T follicular helper cell (primary cell): ENCODE measurements at places on chromosomes 13 and 19.

- no peak for DNase-seq
Observed at GRCh38 chr13:93714171-93714570, 487.6 kb downstream of the GPC6 start.

DNA sequence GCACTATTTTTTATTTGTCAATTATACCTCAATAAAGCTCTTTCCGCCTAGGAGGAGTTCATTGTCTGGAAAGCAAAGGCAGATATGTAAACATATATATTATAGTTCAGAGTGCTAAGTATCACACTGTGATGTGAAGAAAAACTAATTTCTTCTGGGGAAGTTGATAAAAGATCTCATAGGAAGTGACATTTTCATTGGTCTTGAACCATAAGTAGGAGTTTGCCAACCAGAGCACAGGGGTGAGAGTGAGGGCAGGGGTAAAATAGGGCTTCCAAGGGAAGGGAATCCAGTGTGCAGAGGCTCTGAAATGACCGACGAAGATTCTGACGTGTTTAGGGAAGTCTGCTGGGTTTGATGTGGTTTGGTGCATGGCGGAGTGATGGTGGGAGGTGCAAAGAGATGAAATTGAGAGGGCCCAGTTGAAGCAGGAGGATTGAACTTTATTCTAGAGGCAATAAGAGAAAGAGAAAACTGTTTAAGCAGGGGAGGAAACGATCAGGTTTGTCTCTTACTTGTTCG, 780 bp upstream of the GTF2F2 start:
- DNase-seq, result peak; percentile 68

DNA sequence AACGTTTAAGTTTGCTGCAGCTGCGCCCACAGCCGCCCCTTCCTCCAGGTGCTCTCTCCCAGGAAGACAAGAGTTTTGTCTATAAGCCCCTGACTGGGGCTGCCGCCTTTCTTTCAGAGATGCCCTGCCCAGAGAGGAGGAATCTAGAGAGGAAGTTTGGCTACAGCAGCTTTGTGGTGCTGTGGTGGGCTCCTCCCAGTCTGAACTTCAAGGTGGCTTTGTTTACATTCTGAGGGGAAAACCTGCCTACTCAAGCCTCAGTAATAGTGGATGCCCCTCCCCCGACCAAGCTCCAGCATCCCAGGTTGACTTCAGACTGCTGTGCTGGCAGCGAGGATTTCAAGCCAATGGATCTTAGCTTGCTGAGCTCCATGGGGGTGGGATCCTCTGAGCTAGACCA, 6.4 kb upstream of the ERICH6B start:
- no peak for DNase-seq

GRCh38 chr13:45918597-45918996, 67.0 kb upstream of the SIAH3 start:
- DNase-seq, result no peak

- DNase-seq, result no peak
Observed at GRCh38 chr13:77919921-77920294, 1.3 kb upstream of the EDNRB start.

DNA sequence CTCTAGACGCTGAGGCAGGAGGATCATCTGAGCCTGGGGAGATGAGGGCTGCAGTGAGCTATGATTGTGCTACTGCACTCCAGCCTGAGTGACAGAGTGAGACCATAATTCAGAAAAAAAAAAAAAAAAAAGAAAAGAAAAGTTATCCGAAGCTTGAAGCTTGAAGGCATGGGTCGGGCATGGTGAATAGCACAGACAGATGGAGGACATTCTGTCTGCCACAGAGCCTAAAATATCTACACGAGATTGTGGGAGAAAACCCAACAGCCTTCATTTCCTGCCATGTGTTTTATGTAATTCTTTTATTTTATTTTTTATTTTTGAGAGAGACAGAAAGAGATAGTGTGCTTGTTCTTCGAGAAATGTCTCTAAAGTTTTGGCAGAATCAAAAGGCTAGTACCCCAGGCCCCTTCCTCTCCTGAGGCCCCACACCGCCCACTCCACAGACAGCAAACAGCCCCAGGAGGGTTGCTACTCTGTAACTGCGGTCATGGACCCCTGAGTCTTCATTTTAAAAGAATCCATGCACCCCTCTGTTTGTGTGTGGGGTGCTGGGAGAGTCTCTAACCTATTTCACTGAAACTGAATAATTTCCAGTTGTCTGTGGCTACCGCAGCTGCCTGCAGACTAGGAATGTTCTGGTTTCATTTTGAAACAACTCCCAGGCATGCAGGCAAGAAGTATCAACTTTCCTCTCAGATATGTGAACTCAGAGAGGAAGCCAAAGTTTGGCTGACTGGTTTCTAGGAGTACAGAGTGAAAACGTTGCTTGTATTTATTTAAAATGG, 38.4 kb upstream of the RCBTB2 start:
- no peak for DNase-seq

- peak; percentile 58 for DNase-seq
Observed at GRCh38 chr19:39407660-39408391, 1.2 kb downstream of the ZFP36 start.

DNA sequence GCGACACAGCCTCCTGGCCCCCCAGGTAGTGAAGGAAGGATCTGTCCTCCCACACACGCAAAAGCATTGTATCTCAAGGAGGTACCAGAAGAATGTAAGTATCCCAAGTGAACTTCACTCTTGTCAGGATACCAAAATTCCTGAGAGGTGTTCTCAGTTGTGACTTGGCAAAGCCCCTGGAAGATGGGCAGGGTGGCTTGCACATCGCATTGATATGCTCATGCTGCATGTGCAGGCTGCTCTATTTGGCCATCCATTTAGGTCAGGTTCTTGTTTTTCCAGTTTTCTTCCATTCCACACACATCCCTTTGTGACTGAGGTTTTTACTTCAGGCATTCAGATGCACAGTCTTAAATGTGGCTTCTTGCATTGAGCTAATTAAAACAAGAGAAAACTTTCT, 382.8 kb downstream of the FOXO1 start:
- no peak for DNase-seq

- DNase-seq, result no peak
Observed at GRCh38 chr13:30714629-30715371, 20.5 kb upstream of the ALOX5AP start.

DNA sequence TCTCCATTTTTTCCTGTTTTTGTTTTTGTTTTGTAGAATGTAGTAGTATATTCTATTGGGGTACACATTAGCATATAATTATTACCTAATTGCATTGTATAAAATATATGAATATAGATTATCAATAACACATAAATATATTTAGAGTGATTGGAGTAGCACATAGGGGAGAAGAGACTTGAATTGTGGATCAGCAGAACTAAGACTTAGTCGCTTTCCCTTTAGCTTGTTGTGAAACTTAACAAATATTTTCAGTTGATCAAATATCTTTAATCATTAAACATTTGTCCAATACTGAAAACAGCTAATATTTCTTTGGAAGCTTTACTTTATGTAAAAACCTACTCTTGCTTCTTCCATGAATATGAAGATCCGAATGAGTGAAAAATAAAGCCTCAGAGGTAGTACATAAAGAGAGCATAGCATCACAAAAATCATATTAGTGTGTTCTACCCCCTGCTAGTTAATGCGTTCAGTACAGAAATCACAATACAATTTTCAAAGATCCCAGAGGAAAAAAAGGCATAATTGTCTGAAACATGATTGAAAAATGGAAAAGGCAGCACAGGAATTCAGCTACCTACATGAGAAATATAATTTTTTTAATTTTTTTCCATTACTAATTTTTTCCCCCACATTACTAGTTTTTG, 1348.0 kb upstream of the PRR20A start:
- DNase-seq, result no peak

DNA sequence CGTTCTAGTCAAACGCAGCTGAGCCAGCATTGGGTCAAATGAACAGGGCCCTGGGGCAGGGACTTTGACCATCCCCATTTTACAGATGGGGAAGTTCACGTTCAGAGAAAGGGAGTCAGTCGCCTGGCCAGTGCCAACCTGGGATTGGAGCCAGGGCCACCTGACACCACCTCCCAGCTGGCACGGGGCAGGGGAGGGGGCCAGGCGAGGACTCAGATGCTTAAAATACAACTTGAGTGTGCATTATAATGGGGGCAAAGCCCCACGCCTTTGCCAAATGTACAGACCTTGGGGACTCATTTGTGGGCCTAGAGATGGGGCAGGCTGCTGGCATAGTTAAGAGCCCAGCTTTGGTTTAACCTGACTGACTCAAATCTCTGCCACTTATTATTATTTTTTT, 14.6 kb downstream of the PRR12 start:
- no peak for DNase-seq

DNA sequence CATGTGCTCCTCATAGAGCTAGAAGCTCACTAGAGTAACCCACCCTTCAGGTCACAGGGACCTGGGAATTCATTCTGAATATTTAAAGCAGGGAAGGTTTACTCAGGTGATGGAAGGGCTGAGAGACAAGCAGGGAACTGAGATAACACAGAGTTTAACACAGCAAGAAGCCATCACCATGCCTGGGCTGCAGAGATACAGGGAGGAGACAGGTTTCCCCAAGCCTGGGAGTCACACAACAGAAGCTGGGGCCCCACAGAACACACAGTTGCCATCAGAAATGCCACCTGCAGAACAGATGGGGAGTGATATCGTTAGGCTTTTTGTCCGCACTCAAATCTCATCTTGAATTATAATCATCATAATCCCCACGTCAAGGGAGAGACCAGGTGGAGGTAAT, 7.9 kb upstream of the CYSLTR2 start:
- no peak for DNase-seq

GRCh38 chr13:34258646-34259386, 440.9 kb downstream of the RFC3 start:
- DNase-seq, result no peak

GRCh38 chr19:23118400-23118799, 1.6 kb downstream of the ZNF730 start:
- no peak for DNase-seq

- DNase-seq, result no peak
Observed at GRCh38 chr13:52810526-52810925, 37.9 kb downstream of the PCDH8 start.

GRCh38 chr13:65866138-65866537, 1364.0 kb downstream of the PCDH9 start:
- DNase-seq, result no peak

DNA sequence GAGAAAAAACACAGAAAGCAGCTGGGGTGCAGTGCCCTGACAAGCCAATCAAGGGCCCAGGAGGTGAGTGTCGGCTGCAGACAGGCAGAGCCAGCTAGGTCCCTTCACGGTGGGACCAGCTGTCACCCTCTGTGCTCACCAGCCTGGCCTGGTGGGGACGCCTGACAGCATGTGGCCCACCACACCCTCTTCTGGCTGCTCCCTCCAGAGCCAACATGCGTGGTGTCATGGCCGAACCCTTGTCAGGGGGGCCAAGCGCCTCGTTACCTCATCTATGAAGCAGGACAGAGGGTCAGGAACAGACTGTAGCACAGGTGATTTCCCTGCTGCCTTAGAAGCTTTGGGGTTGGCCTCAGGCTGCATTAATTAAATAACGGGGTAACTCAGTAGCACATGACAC, 40.0 kb upstream of the ISYNA1 start:
- no peak for DNase-seq

GRCh38 chr19:17703824-17704463, 15.3 kb upstream of the MAP1S start:
- DNase-seq, result peak; percentile 60

- no peak for DNase-seq
Observed at GRCh38 chr13:60019119-60019993, 144.4 kb downstream of the DIAPH3 start.

GRCh38 chr13:33931397-33932311, 113.7 kb downstream of the RFC3 start:
- DNase-seq, result no peak

DNA sequence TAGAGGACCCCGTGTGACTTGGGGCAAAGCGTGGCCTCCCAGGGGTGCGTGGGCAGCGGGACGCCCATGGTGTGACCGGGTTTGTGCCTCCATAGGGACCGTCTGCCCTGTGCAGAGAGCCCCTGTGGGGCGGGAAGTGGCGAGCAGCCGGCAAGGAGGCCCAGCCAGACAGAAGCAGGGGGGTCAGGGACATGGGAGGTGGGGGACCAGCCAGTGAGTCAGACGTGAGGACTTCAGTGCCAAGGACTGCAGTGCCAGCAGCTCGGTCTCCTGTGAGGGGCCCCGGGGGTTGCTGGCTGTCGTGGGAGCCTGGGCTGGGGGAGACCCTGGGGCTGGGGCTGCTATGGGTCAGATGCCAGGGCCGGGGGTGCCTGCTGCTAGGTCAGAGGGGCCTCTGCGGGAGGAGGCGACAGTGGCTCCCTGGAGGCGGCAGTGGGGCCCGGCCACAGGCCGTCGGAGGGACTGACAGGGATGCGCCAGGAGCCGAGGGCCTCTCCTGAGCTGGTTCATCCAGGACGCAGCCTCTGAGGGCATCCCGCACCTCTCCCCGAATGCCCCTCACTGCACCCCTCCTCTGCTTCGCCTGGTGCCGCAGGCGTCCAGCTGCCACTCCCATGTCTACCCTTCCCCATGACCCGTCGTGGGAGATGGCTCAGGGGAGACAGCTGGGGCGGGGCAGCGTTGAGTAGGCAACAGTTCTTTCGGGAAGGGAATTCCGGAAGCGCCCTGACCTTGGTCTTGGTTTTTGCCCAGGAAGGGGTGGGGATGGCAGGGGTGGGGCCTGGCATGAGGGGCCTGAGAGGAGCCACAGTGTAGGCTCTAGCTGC, 80.0 kb downstream of the KDM4B start:
- DNase-seq, result no peak

GRCh38 chr13:99809926-99810325, 161.6 kb downstream of the ZIC5 start:
- no peak for DNase-seq

DNA sequence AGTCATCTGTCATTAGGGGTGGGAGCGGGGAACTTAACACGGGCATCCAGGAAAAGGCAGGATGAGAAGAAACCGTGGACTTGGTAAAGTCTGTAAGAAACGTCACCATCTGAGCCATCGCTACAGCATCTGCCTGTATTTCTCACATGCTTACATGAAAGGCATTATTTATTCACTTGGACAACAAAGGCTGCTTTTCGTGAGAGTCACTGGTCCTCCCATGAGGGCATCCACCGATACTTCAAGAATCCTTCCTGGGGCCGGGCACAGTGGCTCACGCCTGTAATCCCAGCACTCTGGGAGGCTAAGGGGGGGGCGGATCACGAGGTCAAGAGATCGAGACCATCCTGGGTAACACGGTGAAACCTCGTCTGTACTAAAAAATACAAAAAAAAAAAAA, 16.1 kb downstream of the ZNF446 start:
- DNase-seq, result no peak

DNA sequence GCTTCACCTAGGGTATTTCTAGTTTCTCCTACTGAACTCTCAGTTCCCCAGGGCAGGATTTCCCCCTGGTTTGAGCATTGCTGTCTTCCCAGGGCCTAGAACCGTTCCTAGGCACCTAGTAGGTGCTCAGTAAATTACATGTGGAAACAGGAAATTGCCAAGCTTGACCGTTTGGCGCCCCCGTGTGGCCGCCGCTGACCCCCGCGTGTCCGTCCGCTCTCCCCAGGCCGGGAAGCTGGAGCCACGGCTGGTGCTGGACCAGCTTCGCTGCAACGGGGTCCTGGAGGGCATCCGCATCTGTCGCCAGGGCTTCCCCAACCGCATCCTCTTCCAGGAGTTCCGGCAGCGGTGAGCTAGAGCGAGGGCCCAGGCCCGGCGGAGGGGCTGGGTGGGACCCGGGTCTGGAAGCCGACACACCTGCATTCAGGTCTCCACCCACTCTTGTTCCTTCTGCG, 55.5 kb downstream of the MYH14 start:
- DNase-seq, result no peak

GRCh38 chr19:48489608-48490216, 20.5 kb downstream of the CYTH2 start:
- peak; percentile 64 for DNase-seq
